ENCODE measurements at places on chromosomes 5 and 9.

- no peak for DNase-seq
Measured at GRCh38 chr5:140677947-140678346, 4.6 kb upstream of the DND1 start.

GRCh38 chr9:87630266-87630665 is 95.7 kb upstream of the CTSL start:
- no peak for DNase-seq

- DNase-seq = peak; percentile 10
Measured at GRCh38 chr5:160799184-160799583, 52.8 kb downstream of the ATP10B start.

- DNase-seq = no peak
Measured at GRCh38 chr5:169347786-169348185, 46.8 kb upstream of the SLIT3 start.

DNA sequence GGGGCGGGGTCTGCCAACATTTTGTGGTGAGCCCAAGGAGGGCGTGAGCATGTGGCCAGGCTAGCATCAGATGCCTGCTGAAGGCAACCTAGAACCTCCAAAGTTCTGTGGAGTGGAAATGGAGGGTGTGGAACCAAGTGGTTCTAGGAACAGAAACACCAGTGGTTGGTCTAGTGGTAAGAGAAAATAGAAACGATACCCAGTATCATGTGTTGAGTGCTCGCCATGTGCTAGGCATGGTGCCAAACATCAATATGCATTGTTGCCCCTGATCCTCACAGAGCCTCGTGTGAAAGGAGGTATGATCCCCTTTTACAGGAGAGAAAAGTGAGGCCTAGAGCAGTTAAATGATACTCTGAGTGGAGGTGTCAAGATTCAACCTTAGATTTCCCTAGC is 31.5 kb upstream of the MVB12B start:
- no peak for DNase-seq

DNA sequence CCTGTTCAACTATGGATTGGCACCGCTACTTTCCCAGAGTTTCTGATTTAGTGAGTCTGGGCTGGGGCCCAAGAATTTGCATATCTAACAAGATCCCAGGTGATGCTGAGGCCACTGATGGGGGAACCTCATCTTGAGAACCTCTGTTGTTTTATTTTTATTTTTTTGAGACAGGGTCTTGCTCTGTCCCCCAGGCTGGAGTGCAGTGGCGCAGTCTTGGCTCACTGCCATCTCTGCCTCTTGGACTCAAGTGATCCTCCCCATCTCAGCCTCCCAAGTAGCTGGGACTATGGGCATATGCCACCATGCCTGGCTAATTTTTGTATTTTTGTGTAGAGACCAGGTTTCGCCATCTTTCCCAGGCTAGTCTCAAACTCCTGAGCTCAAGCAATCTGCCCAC is 35.7 kb downstream of the LMX1B start:
- no peak for DNase-seq

GRCh38 chr9:127561491-127562278 is 50.4 kb upstream of the STXBP1 start:
- no peak for DNase-seq

- DNase-seq = no peak
Measured at GRCh38 chr5:114223866-114224265, 138.0 kb upstream of the KCNN2 start.

DNA sequence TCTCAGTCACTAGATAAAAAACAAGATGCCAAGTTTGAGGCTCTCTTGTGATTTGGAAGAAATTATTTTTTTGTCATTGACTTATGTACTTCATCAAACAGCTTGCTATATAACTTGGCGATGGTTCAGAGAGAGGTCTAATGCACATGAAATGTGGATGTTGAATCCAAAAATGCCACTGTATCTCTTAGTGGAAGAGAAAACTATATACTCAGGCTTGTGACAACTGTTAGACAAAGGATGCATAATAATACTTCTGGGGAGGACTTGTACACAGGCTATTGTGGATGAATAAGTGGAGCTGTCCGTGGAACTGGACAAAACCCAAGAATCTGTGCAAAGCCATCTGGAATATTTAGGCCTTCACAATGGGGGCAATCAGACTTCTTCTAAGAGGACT is 162.9 kb upstream of the NMUR2 start:
- no peak for DNase-seq

GRCh38 chr9:137319011-137319738 is 17.1 kb upstream of the NRARP start:
- no peak for DNase-seq

DNA sequence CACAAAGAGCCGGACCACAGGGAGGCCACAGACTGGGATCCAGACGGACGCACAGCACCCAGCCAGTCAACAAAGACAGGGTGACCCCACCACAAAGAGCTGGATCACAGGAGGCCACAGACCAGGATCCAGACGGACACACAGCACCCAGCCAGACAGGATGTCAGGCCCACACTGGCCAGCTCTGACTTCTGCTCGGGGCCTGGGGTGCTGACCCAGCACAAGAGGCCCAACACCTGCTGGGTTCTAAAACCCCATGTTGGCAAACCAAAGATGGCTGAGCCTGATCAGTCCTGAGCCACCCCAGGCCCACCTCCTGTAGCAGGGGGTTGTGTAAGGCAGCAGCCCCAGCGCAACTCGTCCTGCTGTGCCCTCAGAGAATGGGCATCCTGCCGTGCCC is 5.2 kb upstream of the DPH7 start:
- DNase-seq = no peak

- DNase-seq = no peak
Measured at GRCh38 chr9:114284316-114285060, 38.4 kb upstream of the ORM1 start.

DNA sequence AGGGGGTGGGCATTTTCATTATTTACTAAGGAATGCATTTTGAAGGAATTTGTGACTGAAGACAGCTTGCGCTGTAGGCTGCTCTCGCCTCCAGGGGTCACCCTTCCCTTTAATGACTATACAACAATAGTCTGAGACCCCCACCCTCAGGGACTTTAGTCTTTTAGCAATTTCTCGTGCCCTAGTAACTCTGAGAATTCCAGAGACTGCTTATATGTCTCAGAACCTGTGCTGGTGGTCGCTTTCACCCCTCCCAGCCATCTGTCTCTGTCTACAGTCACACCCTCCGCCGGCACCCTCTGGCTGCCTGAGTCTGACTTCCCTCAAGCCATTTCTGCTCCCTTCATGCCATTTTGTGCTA is 671.4 kb downstream of the NR2F1-AS1 start:
- DNase-seq = no peak

- peak; percentile 29 for DNase-seq
Measured at GRCh38 chr9:3027210-3027609, 183.3 kb upstream of the PUM3 start.

DNA sequence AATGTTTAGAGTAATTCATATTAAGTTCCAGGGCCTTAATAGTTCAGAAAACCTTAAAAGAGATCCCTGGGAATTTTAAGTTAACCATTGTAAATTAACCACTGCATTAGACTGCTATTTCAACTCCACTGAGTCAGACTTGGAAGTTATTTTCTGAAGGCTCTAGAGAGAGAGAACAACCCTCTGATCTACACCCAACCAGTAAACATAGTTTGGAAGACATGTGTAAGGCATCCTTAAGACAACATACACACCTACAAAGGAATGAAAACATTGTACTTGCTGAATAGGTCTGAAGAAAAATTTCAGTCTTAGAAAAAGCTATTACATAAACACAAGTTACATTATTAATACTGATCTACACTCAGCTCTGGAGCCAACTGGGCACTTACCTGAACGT is 158.2 kb upstream of the FST start:
- DNase-seq = no peak

GRCh38 chr9:99411068-99411467 is 189.0 kb downstream of the SEC61B start:
- no peak for DNase-seq

GRCh38 chr9:90925581-90926257 is 124.1 kb downstream of the SYK start:
- DNase-seq = no peak

All from NCI-H1105 (cell line).